ENCODE measurements at places on chromosomes 12 and 14. TPM values are rescaled to one million over a fixed set of nuclear protein-coding genes. Genes with fewer than 3 reads are reported as not detected.

The FOXG1 gene
- not detected for polyA plus RNA-seq

- DNase-seq, result peak; percentile 92
These were observed 42.3 kb upstream of the EVL start for GRCh38 chr14:100022772-100023451.

The RNU4-1 gene
- not detected for polyA plus RNA-seq

- no peak for DNase-seq
These were observed 16.4 kb downstream of the FLRT2 start for GRCh38 chr14:85546390-85546789.

- DNase-seq, result peak; percentile 77
These were observed at the start of gene ANKRD33 for GRCh38 chr12:51887476-51888315. Gene ANKRD33 (plus strand): TSS chr12:51888103. CDS start chr12:51888187, 84 bp downstream.

The MANSC1 gene
- polyA plus RNA-seq, result 14.1 TPM

The APEX1 gene
- polyA plus RNA-seq, result 109 TPM

DNA sequence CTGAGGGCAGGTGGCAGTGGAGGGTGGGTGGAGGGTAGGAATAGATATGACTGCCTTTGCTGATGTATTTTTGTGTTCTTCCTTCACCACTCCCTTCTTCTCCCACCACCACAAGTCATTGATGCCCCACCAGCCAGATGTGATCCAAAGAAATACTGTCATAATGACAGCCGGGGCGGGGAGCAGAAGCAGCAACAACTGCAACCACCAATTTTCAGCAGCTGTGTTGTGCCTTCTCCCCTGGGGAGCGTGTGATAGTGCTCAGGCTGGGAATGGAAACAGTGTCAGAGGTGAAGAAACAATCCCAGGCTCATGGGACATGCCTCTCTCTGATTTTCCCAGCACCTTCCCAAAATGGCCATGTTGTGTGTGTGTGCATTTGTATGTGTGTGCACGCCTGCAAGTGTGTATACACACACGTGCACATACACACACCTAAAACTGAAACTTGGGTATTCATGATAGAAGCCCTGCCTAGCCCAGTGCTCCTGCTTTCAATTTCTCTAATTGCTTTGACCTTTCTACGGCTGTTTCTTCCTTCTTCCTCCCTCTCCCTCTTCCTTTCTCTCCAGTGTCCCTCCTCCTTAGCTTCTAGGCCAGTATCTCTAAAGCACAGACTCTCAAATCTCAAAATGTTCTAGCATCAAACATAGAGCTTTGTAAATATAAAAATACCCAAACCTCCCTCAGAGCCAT, 299.2 kb upstream of the FKBP4 start:
- no peak for DNase-seq

The TTC9 gene
- polyA plus RNA-seq, result 2.6 TPM

- no peak for DNase-seq
These were observed 177.5 kb downstream of the ADGRD1 start for GRCh38 chr12:131131077-131131807.

- peak; percentile 92 for DNase-seq
These were observed at the start of gene CLMN for GRCh38 chr14:95319312-95320077. Gene CLMN (minus strand): TSS chr14:95319908. CDS start chr14:95319792, 116 bp downstream.

The MSI1 gene
- 0.80 TPM for polyA plus RNA-seq

The CPNE6 gene
- 3.4 TPM for polyA plus RNA-seq

GRCh38 chr12:129339336-129339735, 486.1 kb downstream of the GLT1D1 start:
- DNase-seq, result no peak

The AICDA gene
- polyA plus RNA-seq, result not detected

DNA sequence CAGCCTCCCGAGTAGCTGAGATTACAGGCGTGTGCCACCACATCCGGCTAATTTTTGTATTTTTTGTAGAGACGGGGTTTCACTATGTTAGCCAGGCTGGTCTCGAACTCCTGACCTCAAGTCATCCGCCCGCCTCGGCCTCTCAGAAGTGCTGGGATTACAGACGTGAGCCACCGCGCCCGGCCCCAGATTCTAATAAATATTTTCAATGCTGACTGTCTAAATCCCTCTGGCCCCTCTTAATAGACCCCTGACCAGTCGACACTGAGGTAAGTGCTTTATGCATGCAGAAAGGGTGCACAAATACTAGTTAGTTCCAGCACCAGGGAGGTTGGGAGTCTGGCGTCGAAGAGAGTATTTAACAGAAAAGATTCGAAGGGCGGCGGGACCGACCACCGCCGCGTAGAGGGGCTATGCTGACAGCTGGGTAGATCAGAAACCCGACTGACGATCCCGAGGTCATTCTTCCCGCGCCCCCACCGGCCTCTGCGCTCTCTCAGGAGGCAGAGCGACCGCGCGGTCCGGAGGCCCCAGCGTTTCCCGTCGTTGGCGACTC, 1.1 kb upstream of the SPATS2 start:
- DNase-seq, result no peak

GRCh38 chr12:116266168-116266601, 11.3 kb downstream of the MED13L start:
- DNase-seq, result no peak

GRCh38 chr12:47989666-47990065, 14.6 kb downstream of the COL2A1 start:
- no peak for DNase-seq

- no peak for DNase-seq
These were observed 1.3 kb downstream of the TAMALIN start for GRCh38 chr12:52007982-52008510.

GRCh38 chr14:44417809-44418208, 89.3 kb downstream of the FSCB start:
- no peak for DNase-seq

- DNase-seq, result no peak
These were observed 54.7 kb downstream of the RPS6KA5 start for GRCh38 chr14:91005716-91006115.

- DNase-seq, result no peak
These were observed 13.8 kb upstream of the ADCK1 start for GRCh38 chr14:77786148-77786547.

The RDH16 gene
- polyA plus RNA-seq, result 0.15 TPM

The LRTM2 gene
- not detected for polyA plus RNA-seq

DNA sequence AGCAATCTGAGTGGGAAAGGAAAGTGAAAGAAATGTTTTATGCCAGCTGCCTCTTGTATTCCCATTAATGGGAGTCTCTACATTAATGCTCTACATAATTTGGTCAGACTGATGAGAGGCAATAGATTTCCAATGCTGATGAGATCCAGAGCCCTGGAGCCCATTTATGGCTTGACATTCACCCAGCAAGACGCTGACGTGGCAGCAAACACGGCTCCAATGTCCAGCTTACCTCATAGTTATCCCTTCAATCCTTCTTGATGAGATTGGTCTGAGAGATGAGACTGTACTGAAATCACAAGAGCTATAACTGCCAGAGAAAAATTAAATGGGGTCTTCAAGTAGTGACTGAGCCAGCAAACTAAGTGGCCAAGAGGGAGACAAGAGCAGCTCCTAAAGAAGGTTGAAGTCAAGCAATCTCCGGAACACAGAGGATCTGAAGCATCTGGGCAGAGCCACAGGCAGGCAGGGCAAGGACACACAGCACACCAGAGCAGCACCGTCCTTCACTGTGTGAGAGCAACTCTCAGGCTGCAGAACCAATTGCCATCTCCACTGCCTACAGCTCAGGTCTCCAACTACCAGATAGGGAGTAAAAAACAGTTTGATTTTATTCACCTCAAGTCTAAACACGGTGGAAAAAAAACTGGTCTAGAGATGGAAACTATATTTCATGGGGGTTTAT, 7.3 kb upstream of the MYO1A start:
- no peak for DNase-seq

The MANSC4 gene
- polyA plus RNA-seq, result not detected

DNA sequence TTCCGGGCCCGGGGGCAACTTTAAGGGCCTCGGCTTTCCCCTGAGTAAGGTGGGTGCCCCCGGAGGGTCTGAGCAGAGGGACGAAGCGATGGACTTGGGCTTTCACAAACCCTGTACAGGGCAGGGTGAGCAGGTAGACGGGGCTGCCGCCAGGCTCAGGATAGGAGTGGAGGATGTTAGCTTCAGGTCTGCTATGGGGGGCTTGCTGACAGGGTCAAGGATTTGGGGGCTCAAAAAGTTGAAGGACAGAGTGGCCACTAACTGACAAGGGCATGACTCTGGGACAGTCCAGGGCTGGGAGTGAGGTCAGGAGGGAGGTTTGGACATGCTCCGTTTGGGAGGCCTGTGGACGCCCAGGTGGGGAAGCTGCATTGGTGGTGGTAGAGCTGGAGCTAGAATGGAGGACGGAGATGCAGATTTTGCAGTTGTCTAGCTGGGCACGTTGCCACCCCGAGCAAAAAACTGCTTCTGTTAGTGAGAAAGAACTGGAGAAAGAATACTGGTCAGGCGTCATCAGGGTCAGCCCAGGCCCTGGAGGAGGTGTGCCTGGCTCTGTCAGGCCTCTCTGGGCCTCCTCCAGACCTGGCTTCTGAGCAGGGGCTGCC, 113.3 kb downstream of the ADGRD1 start:
- DNase-seq, result no peak

DNA sequence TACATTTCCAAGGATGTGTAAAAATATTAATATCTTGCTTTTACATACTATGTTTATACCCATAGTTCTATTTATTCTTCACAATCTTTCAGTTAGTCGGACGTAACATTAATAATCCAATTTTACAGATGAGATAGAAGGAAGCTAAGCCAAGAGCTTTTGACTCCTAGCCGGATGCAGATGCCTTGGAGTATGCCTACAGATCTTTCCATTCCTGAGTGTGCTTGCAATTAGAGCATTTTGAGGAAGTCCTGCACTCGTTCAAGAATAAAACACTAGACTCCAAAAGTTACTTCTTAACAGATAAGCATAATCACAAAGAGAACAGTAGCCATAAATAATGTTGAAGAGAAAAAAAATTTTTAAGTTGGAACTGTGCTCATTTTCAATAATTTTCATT, 337.6 kb upstream of the CLEC14A start:
- DNase-seq, result no peak

DNA sequence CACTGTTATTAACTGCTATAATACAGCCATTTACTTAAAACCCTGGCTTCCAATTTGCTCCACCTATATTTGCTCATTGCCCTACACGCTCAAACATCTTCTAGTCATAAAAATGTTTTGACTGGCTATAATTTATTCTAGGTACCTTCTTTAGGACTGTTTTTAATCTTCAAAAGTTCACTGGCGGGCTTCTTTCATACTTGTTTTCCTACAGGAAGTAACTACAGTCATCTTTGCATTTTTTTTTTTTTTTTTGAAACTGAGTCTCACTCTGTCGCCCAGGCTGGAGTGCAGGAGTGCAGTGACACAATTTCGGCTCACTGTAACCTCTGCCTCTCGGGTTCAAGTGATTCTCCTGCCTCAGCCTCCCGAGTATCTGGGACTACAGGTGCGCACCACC, 32.5 kb downstream of the MPHOSPH9 start:
- no peak for DNase-seq

DNA sequence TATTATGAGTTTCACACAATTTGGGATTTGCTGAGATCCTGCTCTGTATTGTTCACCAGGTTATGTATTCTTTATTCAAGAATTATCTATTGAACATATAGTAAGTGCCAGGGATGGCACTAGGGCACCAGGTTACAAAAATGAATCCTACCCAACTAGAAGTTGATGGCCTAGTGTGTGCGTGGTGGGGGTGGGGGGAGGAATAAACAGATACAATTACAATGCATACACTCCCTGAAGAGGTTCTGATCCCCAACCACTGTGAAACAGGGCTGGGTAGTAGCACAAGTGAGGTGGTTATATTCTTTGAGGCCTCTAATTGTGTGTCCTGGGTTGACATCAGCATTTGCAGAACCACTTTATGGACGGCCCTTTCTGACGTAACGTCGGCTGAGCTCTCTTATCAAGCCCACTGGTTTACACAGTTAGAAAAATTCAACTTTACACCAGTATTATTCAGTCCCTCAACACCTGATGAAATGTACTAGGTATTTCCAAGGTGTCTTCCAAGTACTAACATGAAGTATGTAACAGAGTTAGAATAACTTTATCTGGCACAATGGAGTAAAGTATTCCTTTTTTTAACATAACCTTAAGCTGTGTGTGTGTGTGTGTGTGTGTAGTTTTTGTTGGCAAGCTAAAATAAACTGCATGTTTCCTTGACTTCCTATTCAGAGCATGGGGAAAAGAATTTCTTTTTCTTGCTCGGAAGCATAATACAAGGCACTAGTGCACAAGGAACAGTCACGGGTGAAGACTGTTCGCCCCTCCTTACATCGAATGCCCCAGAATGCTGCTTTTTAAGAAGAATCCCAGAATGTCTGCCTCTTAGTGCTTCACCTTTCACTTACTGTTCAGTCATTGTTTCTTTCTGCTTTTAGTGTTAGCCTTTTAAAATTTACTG, 8.1 kb upstream of the GLRX5 start:
- no peak for DNase-seq

DNA sequence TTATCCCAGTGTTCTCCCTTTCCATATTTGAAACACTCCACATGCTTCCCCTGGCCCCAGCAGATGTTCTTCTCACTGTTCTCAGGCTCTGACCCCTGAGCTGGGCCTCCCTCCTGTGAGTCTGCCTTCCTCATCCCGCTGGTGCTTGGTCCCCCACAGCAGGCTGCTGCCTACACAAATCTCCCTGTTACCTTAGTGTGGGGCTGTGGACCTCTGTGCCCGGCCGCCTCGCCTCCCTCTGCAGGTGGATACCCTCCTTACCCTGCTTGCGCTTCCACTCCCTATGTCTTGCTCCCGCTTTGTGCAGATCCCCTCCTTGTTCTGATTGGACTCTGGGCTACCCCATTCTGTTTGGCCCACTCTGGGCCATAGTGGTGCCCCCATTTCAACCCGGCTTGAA, 6.9 kb downstream of the DERA start:
- DNase-seq, result no peak

DNA sequence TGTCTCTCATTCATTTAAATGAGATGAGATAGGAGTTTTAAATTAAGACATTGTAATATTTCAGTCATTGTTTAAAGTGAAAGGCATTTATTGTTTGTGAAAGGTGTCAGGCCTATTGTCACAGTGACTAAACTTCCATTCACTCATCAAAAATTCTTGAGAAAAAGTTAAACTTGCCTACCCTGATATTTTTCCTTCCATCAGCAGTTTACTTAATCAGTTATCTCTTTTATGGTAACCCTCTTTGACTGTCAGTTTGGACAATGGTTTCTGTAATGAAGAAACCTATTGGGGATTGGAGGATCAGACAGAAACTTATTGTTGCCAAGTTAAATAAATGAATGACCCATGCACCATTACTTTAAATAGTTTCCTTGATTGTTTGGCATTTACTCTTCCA, 241.6 kb downstream of the NUBPL start:
- DNase-seq, result no peak

The PTPN6 gene
- 38.0 TPM for polyA plus RNA-seq

- DNase-seq, result peak; percentile 53
These were observed 1.2 kb upstream of the TRIM9 start for GRCh38 chr14:51095854-51096823.

The PLEKHG7 gene
- 0.45 TPM for polyA plus RNA-seq

The LGMN gene
- polyA plus RNA-seq, result 200 TPM

Data from kidney (tissue), 22 donors.